ENCODE measurements at places on chromosomes 13 and 19. TPM values are rescaled to one million over a fixed set of nuclear protein-coding genes. Genes with fewer than 3 reads are reported as not detected.

DNA sequence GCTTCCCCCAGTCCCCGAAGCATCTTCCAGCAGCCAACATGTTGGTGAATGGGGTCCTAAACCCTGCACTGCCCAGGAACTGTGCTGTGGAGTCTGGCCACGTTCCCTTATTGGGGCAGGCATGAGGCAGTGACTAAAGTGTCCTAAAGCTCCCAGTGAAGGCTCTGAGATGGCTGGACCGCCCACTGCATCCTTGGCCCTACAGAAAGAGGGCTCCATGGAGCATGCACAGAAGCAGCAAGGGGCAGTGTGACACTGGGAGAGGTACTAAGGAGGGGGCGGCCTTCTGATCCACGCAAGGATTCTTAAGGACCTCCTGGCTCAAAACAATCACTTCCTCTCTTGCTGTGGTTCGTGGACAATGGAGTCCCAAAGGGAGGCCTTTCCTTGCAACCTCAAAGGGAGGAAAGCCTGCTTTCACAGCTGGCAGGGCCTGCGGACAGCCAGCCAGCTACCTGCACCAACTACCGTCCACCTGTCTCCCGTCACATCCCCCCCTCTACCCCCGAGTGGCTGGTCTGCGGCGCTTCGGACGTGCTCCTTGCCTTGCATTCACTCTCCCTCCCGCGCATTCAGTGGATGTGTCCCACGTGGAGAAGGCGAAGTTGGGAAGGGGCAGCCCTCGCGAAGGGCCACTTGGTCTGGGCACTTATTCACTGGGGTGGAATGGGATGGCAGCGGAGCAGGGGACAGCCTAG, 63.9 kb upstream of the STARD13 start:
- DNase-seq, result no peak
- H3K4me3 ChIP-seq, result peak overlapping the region; percentile 83
- no peaks in the 10 kb centered on the region for H3K27me3 ChIP-seq
- no peak overlapping the region for H3K27ac ChIP-seq
- H3K4me1 ChIP-seq, result peaks cover 8% of the 10 kb centered on the region

GRCh38 chr13:21905486-21905885, 234.6 kb downstream of the FGF9 start:
- no peak for DNase-seq
- H3K4me3 ChIP-seq, result no peak overlapping the region
- no peaks in the 10 kb centered on the region for H3K4me1 ChIP-seq
- no peaks in the 10 kb centered on the region for H3K36me3 ChIP-seq
- peaks cover 7% of the 10 kb centered on the region for H3K27me3 ChIP-seq

- H3K27me3 ChIP-seq, result no peaks in the 10 kb centered on the region
- H3K27ac ChIP-seq, result peak overlapping the region; percentile 70
- no peak for DNase-seq
- no peak overlapping the region for H3K4me3 ChIP-seq
- no peaks in the 10 kb centered on the region for H3K36me3 ChIP-seq
These were observed 121.6 kb downstream of the COG6 start for GRCh38 chr13:39777021-39777420.

DNA sequence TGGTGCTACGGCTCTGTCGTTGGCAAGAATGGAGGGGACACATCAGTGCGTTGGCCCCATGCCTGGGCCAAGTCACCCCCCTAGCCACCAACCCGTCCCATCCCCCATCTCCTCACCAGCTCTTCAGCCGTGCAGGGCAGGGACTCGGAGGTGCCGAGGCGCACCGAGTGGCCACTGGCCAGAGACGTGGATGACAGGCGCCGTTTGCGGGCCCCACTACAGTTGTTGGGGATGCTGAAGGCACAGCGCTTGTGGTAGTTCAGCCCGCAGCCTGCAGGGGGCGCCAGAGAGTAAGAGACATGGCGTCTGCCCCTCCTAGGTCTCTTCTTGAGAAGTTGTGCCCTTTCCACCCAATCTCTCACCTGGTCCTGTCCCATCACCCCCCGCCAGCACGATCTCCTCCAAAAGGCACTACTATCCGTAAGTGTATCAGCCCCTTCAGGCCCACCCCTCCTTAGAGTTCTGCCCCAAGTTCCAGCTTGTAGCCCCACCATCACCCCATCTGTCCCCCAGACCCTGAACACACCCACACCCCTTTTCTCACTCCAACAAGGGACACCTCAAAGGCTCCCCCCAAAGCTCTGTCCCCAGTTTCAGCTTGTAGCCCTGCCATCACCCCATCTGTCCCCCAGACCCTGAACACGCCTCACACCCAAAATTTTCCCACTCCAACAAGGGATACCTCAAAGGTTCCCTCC, 12.4 kb downstream of the PRKD2 start:
- H3K4me1 ChIP-seq, result no peaks in the 10 kb centered on the region
- H3K27me3 ChIP-seq, result no peaks in the 10 kb centered on the region
- peak; percentile 83 for DNase-seq

CGB5 gene
- polyA plus RNA-seq, result 0.16 TPM

DNA sequence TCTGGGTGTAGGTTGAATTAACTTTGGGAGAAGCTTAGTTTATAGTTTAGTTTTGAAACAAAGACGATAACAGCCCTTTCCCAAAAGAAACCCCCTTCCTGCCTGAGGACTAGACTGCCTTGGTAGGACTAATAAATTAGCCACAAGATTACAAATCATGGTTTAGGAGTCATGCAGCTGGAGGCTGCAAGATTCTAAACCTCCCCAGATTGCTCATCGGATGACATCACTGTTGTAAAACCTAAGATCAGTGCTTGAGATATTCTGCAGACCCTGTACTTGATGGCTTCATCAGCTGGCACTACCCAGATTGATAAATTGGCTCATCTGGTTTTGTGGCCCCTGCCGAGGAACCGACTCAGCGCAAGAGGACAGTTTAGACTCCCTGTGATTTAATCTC, 35.9 kb upstream of the MPHOSPH8 start:
- no peaks in the 10 kb centered on the region for H3K36me3 ChIP-seq
- H3K27ac ChIP-seq, result no peak overlapping the region
- no peak for DNase-seq
- no peaks in the 10 kb centered on the region for H3K4me1 ChIP-seq

DNA sequence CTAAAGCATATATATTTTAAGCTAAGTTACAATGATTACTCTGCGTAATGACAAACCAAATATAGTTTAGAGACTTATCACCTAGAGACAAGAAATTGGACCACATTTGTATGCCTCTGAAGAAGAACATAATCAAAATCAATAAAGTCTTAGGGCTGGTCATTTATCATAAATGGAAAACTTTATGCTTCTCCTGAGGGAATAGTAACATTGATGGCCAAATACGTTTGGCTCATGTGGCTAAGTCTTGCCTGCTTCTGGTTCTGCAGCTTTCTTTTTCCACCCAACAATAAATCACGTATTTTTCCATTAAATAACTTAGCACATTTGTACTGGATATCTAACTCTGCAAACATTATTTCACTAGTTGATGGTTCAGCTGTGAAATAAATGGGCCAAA, 458.4 kb downstream of the SLITRK1 start:
- DNase-seq, result no peak
- H3K36me3 ChIP-seq, result no peaks in the 10 kb centered on the region
- no peak overlapping the region for H3K27ac ChIP-seq
- no peaks in the 10 kb centered on the region for H3K4me1 ChIP-seq
- H3K4me3 ChIP-seq, result no peak overlapping the region

ZNF880 gene
- 27.8 TPM for polyA plus RNA-seq

GRCh38 chr19:29315556-29316190, 102.7 kb upstream of the UQCRFS1 start:
- no peak for DNase-seq
- no peaks in the 10 kb centered on the region for H3K4me1 ChIP-seq
- H3K27ac ChIP-seq, result no peak overlapping the region
- peaks cover 12% of the 10 kb centered on the region for H3K27me3 ChIP-seq
- H3K4me3 ChIP-seq, result no peak overlapping the region

MISP3 gene
- 1.6 TPM for polyA plus RNA-seq

NECTIN2 gene
- polyA plus RNA-seq, result 121 TPM

ERF gene
- polyA plus RNA-seq, result 94.5 TPM

Measured in SK-N-SH (cell line).